ENCODE measurements at places on chromosomes 5 and 9.
A peak's percentile ranks its signal among the peaks of the same experiment; 100 is the strongest.

- no peak for DNase-seq
Measured at GRCh38 chr5:126410623-126411022, 12.6 kb upstream of the GRAMD2B start.

DNA sequence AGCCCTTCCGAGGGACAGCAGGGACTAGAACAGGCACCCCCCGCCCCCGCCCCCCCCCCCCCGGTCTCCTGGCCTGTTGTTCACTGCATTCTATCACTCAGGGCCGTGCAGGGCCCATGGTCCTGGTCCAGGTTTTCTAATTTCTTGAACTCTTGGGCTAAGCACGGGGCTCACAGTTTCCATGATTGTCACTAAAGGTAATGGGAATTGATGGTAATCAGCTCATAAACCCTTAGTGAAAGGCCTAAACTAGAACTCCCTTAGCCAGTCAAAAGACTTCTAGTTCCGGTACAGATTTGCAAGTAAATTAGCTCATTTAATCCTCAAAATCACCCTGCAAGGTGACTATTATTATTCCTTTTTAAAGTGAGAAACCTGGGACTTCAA is 14.7 kb upstream of the PWWP2A start:
- DNase-seq = no peak

DNA sequence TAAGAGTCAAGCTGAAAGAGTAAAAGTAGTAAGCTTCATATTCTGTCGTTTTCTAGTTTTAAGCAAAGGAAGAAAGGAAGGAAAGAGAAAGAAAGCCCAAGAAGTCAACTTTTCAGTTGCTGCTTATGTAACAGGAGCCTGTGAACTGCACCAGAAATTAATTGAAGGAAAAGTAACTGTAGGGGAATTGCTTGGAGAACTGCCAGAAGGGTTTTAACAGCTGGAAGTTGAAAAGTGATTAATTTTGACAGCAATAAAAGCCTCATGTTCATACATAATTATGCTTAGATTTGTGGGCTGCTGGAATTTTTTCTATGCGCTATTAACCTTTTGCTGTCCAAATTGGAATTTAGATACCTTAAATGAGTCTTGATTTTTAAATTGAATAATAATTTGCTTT is 255.7 kb downstream of the ENC1 start:
- no peak for DNase-seq

GRCh38 chr9:93257808-93258331 is 73.9 kb downstream of the WNK2 start:
- no peak for DNase-seq

- DNase-seq = no peak
Measured at GRCh38 chr5:1057485-1058082, 49.0 kb downstream of the NKD2 start.

- DNase-seq = no peak
Measured at GRCh38 chr9:34686732-34687131, 4.3 kb downstream of the CCL19 start.

- no peak for DNase-seq
Measured at GRCh38 chr5:67547682-67548081, 351.1 kb upstream of the CD180 start.

GRCh38 chr9:70079417-70080037 is 35.9 kb downstream of the MAMDC2 start:
- DNase-seq = no peak

GRCh38 chr9:137960496-137960895 is 82.9 kb downstream of the CACNA1B start:
- no peak for DNase-seq

- no peak for DNase-seq
Measured at GRCh38 chr5:150762211-150762610, 3.4 kb upstream of the DCTN4 start.

DNA sequence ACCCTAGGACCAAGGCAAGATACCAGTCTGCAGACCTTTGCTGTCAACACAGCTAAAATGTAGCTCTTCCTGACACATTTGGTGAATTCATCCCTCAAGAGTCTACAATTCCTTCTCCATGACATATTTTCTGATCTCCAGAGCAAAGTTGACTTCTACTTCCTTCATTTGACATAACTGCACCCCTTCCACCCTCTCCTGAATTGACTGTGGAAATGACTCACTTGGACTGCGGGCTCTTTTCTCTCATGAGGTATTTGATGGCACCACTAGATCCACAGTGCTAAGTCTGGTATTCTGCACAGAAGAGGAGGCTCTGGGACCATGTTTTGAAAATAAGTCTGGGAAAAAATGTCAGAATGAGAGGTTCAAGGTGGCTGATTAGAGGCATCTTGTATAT is 338.4 kb upstream of the TRPC7 start:
- no peak for DNase-seq

- no peak for DNase-seq
Measured at GRCh38 chr5:134070725-134071613, 43.5 kb upstream of the TCF7 start.

DNA sequence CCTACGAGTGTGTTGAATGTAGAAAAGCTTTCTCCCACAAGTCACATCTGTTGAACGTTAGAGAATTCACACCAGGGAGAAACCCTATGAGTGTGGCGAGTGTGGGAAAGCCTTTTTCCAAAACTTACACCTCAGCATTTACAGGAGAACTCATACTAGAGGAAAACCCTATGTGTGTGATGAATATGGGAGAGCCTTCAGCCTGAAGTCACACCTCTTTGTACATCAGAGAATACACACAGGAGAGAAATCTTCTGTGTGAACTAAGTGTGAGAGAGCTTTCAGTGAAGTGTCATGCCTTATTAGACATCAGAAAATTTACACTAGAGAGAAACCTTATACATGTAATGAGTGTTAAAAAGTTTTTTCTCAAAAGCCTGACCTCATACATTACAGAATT is 41.8 kb upstream of the GPX3 start:
- no peak for DNase-seq

DNA sequence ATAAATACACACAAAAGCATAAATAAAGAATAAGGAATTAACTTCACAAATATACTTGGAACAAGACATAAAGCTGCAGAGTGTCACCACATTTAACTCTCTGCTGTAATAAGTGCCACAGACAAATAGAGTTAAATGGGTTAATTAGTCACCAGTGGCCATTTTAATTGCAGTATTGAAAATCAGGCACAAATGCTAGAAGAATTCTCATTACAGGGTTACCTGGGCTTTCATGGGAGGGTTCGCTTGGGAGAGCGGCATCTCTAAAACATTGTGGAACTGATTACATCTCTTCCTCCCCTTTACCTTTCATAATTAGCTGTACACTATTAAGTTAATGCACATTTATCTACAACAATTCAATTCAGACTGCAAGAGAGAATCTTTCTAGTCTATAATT is 505.3 kb upstream of the DAP start:
- no peak for DNase-seq

DNA sequence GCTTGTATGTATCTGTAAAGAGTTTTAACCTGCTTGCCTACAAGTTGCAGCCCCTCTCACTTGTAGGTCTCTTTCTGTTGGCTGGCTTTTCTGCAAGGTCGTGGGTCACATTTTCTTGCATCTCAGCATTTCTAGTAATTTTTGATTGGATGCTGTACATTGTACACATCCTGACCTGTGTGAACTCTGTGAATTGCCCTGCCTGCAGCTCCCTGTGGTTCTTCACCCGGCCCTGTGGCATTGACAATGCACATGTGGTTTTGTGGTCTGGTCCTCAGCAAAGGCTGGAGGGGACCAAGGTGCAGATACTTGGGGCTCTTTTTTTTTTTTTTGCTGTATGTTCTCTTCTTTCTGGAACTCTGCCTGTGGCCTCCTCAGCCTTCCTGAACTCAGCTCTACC is 53.6 kb downstream of the WNK2 start:
- DNase-seq = peak; percentile 30

DNA sequence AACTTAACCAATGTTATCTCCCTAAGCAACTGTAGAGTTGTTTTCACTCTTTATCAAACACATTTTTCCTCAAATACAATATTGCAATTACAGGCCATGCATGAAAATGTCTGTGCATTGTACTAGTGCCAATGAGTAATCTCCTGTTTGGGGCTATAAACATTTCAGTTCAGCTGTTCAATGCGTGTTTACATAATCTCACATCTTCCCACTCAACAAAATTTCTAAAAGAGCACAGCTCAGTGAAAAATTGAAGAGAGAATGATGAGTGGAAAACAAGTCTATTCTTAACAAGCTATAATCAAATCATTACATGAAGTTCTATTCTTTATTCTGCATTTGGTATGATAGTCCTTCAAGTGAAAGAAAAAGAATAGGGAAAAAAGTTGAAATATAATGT is 780.5 kb upstream of the CDH9 start:
- DNase-seq = no peak

Data from KG1 (cell line).